ENCODE measurements at places on chromosomes 13 and 19.

GRCh38 chr19:17001603-17002183 is 24.9 kb downstream of the CPAMD8 start:
- no peak for DNase-seq

GRCh38 chr19:4295972-4296771 is 6.0 kb downstream of the TMIGD2 start:
- no peak for DNase-seq

GRCh38 chr13:59823486-59823885 is 340.2 kb downstream of the DIAPH3 start:
- no peak for DNase-seq

DNA sequence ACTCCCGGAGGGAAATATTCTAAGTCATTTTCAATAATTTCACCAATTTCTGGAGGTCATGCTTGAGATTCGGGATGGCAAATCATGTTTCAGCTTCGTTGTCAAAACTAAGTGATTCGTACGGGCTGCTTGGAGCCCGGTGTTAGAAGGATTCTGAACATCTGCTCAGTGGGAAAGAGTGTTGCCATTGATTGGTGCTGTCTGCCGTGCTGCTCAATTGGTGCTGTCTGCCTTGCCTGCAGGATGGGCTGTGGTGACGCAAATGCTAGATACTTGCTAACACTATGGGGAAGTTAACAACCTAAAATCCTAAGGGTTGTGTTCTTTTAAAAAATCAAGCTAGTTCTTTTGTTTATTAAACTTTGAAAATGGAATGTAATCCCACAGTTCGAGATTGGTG is 17.3 kb upstream of the CACNG8 start:
- peak; percentile 43 for DNase-seq

- no peak for DNase-seq
These were observed 39.7 kb downstream of the SOX1 start for GRCh38 chr13:112106478-112107141.

GRCh38 chr13:102286326-102286725 is 115.5 kb downstream of the FGF14 start:
- DNase-seq: no peak

- DNase-seq: peak; percentile 59
These were observed 43.9 kb downstream of the SIAH3 start for GRCh38 chr13:45807520-45808099.

- DNase-seq: no peak
These were observed 480.5 kb upstream of the SPRY2 start for GRCh38 chr13:80821466-80821865.

DNA sequence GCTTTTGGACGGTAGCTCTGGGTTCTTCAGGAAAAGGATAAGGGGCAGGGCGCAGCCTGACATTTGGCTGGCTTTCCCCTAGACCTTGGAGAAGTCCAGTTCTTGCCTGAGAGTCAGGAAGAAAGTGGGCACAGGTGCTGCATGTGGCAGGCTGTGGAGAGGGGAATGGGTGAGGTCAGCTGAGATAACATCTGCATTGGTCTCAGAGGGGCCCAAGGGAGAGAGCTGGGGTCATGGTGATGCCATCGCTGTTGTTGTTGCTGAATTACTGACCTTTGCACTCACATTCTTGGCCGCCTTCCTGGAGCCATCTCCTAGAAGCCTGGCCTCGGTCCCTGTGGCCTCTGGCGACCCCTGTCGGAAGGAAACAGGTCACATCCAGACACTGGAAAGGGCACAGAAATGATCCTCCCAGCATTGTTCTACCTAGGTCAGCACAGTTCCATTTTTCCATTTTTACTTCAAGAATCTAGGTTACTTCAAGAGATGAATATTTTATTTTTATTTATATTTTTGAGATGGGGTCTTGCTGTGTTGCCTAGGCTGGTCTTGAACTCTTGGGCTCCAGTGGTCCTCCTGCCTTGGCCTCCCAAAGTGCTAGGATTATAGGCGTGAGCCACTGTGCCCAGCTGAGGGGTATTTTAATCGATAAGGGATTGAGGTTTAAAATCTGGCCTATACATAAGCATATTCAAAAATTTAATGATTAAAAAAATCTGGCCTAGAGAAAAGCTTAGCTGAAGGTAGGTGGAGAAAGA is 6.5 kb upstream of the LIPE start:
- DNase-seq: peak; percentile 71

DNA sequence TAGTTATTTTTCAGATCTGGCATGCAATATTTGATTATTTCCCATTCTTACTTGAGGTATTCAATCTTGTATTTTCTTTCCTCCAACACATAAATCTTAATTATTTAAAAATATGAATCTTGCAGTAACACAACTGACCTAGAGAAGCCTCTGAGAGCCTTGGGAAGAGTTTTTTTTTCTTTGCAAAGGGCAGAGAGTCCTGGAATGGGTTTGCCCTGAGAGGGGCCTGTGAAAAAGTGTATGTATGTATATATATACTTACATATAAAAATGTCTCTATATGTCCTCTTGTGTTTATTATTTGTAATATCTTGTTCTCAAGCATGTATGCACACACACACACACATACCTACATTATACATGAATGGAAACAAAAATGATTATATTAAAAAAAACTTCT is 801.2 kb upstream of the SLITRK1 start:
- no peak for DNase-seq

DNA sequence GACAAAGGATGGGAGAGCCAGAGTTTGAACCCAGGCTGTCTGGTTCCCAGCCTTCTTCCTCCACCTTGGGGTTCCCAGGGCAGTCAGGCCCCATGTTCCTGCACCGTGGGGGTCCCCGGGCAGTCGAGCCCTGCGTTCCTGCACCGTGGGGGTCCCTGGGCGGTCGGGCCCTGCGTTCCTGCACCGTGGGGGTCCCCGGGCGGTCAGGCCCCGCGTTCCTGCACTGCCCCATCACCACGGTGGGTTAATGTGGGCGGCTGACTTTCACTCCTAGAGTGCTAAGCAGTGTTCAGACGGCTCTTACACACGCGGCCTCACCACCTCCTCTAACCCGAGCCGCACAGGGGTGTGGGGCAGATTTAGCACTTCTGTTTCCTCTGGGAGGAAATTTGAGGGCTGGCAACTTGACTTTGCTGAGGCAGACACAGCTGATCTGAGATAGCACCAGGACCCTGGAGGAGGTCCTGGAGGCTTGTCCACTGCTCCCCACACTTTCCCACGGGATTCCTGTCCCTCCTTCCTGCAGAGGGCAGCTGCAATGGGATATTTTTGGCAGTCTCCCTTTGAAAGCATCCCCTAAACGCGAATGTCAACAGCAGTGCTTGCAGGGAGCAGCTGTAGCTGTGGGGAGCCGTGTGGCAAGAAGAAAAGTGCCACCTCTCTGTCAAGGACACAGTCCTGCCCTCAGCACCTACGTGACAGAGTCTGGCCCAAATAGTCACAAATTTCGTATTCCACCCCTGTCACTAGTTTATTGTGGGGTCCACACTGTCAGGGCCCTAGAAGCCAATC is 239.4 kb downstream of the TEX29 start:
- DNase-seq: no peak

DNA sequence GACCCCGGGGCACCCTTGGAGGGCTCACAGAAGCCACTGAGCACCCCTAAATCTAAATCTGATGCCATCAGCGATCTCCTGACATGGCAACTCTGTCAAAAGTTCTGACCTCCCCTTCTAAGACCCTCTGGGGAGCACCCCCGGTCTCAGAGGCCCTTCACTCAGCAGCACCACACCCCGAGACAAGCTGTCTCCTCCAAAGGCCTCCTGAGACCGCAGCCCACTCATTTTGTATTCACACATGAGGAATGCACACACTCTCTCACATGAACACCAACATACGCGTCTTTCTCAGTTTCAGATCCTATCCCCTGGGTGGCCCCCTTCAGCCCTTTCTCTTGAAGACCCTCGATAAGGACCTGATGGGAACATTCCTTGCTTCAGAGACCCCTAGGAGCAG is 2.6 kb downstream of the NDUFA11 start:
- no peak for DNase-seq

DNA sequence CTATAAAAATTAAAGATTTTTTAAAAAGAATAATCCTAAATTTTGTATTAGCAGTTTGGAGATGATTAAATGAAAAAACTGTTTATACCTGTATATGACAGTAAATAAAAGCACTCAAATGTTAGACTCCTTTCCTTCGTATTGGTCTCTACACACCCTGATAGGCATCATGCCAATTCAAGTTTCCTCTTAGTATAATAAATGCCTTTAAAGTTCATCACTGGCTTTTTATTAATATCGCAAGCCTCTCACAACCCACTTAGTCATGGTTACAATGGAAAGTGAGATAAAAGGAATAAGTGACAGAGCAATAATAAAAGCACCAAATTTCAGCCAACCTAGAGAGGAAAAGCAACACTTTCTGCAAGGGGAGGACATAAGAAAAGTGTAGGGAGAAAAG is 102.2 kb downstream of the PIBF1 start:
- no peak for DNase-seq

DNA sequence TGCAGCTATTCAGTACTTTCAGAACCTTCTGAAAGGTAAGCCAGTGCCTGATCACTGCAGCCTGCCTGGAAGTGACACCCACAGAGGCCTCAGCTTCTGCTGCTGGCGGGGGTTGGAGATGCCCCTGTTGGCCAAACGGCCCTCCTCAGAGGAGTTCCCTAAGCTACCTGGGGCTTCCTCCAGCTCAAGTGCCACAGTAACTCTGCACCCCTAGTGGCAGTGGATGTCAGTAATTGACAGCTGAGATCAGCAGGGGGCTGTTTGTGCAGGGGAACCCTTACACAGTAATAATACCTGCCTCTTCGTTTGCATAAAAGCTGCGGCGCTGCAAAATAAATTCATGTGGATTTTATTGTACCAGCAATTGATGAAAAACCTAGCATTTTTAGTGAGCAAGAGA is 28.9 kb downstream of the TDRD12 start:
- no peak for DNase-seq

GRCh38 chr13:95643571-95643935 is 953 bp downstream of the DZIP1 start:
- DNase-seq: peak; percentile 10

DNA sequence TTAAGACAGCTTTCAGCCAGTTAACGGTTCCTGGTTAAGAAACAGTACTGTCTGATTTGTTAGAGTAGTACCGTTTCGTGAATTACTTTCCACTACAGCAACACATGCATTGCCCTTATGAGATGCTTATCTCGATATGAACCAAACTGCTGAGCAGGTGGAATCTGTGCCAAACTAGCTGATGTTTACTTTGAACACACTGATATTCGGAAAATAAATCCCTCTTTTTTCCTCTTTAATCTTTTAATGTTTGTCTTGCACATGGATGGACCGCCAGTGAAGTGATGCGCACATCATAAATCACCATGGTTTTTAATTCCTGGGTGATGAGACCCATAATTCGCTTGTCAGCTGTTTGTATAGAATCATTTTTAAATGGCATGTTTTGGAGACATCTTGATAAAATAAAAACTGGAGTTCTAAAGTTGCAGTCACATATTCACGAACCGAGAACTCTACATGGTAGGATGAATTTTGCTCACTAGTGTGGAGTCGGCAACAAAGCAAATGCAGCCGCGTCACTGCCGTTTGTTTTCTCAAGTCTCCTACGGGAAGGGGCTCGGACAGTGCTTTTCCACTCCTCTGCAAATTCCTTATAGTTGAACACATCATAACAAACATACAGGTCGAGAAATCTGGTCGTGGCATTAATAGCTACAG is 1.1 kb downstream of the GJA3 start:
- DNase-seq: no peak

DNA sequence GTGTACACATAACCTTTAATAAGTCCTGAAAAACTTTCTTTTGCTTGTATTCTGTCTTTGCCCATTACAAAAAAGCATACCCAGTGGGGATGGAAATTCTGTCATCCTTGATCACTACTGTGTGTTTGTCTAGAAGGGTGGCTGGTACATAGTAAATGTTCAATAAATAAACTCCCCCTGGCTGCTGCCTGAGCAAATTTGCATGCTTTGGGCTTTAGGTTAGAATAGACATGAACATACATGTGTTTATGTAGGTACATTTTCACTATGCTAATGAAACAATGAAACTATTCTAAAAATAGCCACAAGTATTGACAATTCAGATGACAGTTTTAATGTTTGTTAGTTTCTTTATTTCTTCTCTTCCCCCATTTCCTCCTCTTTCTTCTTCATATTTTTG is 36.1 kb downstream of the TNFSF13B start:
- DNase-seq: no peak

- DNase-seq: peak; percentile 78
These were observed 982 bp upstream of the DACT3 start for GRCh38 chr19:46661735-46662592.

DNA sequence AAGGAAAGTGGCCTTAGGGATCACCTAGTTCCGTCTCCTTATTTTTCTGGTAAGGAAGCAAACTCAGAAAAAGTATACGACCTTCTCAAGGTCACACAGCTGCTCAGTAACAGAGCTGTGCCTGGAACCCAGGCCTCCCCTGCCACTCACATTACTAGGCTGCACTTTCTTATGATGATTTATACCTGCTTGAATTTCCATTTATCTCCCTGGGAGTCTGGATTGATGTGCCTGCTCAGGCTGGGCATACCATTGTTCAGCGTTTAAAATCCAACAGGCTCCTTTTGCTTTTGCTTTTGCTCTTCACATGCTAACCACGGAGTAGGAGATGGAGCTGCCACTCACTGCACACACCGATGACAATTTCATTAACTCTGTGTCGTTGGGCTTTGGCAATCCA is 241.0 kb downstream of the OLFM4 start:
- DNase-seq: no peak

DNA sequence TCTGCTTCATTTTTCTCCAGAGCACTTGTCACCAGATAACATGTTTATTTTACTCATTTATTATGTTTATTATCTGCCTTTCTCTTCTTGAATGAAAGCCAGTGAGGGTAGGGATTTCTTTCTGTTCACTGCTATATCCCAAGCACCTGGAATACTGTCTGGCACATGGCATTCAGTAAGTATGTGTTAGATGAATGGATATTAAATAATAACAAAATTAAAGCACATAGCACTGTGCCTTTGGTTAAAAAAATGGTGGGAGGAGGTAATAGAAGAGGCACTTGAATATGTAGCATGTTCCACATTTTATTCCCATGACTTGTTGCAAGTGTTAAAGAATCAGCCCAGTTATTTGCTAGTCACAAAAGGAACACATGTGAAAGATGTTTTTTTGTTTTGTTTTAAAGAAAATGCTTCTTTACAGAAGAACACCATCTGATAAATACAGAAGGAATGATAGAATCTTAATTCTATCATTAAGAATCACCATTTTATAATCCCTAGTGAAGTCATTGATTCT is 151.0 kb downstream of the DLEU7 start:
- no peak for DNase-seq

- no peak for DNase-seq
These were observed 103.6 kb upstream of the MYO16 start for GRCh38 chr13:108525827-108526226.

DNA sequence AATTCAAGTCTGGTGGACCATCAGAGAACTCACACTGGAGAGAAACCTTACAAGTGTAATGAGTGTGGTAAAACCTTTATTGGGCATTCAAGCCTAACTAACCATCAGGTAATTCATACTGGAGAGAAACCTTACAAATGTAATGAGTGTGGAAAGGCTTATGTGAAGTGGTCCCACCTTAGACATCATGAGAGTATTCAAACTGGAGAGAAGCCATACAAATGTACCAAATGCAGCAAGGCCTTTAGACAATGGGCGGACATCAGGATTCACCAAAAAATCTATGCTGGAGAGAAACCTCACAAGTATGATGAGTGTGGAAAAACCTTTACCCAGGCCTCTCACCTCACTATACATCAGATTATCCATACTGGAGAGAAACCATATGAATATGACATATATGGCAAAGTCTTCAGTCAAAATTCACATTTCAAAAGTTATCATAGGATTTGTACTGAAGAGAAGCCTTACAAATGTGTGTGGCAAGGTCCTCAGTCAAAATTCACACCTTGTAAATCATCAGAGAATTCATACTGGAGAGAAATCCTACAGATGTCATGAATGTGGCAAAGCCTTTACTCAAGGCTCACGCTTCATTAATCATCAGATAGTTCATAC is 19.7 kb upstream of the ZNF665 start:
- DNase-seq: no peak

All from HEK293T (cell line).